Hippocampal formation (tissue), 2 donors: ENCODE measurements at places on chromosomes 16 and 17.

GRCh38 chr17:34665819-34666763 is 86.7 kb downstream of the TMEM132E start:
- DNase-seq: no peak

- no peak for DNase-seq
Measured at GRCh38 chr17:79152110-79152509, 77.5 kb downstream of the ENGASE start.

- no peak for DNase-seq
Measured at GRCh38 chr17:59839651-59840328, 53.0 kb downstream of the TUBD1 start.

DNA sequence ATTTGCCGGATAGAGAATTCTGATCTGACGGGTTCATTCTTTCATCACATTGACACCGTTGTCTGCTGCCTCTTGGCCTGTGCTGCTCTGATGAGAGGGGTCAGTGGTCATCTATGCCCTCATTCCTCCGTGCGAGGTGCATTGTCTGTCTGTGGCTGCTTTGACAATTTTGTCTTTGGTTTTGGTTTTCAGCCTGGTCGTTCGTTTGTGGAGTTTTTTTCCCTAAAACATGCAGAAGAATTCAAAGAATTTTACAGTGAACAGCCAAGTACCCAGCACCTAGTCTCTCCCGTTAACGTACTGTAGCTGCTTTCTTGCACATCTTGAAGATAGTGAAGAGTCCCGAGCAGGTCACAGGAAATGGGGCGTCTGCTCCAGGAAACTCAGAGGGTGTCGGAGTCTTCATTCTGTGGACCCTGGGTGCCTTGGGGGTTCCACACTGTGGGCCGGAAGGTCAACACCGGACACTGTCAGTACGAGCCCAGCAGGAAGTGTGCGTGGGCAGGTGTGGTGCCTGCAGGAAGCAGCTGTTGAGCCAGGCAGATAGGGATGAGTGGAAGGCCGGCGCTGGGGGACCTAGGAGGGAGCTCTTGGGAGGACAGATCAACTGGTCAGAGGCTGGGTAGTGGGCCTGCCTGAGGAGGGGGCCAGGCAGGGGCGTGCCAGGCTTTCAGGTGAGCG is 28.2 kb downstream of the CRAMP1 start:
- DNase-seq: no peak

GRCh38 chr16:10136916-10137315 is 45.3 kb downstream of the GRIN2A start:
- DNase-seq: no peak
